Nucleus accumbens (tissue), 56 donors: ENCODE measurements at places on chromosomes 7 and 10.

DNA sequence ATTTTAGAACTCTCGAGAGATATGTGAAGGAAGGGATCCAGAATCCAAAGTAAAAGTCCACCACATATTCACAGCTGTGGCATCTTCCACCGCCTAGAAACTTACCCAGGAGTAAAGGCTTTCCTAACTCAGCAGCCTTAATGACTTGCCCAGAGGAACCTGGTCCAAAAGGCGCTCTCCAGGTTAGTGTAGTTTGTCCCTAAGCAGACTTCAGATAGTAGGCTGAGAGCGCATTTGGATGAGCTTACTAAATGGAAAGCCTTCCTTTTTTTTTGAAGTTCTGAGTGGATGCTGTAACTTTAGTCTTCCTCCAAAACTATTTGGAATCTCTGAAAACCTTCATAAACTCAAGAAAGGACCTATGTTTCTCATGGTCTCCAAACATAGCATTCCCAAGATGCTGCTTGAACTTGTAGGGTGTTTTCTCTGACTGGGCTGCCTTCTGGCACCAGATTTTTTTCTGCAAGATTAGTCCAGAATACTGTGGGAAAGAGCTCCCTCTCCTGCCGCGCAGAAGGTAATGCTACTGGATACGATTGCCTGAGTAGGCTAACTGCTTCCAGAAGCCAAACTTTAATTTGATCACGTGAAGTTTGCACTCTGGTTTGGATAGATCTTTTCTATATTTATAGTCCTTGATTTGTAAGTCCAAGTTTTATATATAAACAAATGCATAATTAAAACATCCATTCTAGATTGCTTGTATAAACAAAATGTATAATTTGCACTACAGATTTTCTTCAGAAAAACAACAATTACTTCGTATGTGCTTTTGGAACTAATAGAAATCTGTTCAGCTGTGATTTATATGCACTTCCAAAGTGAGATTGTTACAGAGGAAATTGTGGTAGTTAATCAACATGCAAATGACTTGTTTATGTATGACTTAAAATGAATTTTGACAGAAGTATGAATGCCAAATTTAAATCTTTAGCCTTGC, 19.6 kb upstream of the GPR37 start:
- DNase-seq = no peak

DNA sequence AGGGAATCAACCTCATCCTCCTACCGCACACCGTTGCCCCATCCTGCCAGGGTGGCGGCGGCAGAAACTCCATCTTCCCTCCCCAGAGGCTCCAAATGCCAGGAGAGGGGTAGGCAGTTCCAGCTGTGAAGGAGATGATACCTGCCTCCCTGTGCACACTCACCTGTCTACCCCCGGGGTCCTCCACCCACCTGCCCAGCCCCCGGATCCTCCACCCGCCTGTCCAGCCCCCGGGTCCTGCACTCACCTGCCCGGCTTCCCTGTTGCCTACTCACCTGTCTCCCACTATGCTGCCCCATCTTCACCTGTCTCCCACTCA, 13.4 kb upstream of the DNAAF5 start:
- DNase-seq = no peak

DNA sequence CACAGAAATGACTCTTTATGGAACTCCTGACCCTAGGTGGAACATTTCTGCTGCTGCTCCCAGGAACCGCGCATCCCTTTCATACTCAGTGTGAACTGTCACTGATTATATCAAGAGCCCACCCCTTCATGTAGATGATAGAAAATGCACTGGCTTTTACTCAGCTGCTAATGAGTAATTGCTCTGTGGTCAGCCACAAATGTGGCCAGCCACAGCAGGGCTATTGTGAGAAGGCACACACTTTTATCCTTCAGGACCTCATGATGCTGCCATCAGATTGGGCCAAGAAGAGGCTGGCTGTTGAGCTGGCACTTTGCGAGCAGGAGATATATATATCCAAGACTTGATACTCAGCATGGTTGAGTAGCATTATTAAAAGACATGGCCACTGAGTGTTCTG, 124.7 kb downstream of the CFAP58 start:
- no peak for DNase-seq

GRCh38 chr10:121865554-121865953, 62.3 kb downstream of the ATE1 start:
- no peak for DNase-seq
